ENCODE measurements at places on chromosomes 7 and 10.
A peak's percentile ranks its signal among the peaks of the same experiment; 100 is the strongest.

- DNase-seq = no peak
Observed at GRCh38 chr10:24502801-24503460, 220.8 kb downstream of the ARHGAP21 start.

DNA sequence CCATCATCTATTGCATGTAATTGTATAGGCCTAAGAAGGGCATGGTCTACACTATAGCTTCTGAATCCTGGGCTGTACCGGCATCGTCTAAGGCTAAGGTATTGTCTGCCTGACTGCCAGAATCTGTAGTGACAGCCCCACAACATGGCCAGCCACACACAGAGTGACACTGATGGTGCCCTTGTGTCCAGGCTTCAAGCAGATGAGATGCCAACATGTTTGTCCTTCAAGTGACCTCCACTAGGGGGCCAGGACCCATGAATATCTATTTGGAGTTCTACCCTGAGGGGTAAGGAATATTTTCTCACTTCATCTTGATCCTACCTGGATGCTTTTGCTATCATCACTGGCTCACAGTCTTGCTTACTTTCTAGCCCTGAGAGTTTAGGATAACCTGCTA is 1.5 kb downstream of the CYP3A7 start:
- no peak for DNase-seq

DNA sequence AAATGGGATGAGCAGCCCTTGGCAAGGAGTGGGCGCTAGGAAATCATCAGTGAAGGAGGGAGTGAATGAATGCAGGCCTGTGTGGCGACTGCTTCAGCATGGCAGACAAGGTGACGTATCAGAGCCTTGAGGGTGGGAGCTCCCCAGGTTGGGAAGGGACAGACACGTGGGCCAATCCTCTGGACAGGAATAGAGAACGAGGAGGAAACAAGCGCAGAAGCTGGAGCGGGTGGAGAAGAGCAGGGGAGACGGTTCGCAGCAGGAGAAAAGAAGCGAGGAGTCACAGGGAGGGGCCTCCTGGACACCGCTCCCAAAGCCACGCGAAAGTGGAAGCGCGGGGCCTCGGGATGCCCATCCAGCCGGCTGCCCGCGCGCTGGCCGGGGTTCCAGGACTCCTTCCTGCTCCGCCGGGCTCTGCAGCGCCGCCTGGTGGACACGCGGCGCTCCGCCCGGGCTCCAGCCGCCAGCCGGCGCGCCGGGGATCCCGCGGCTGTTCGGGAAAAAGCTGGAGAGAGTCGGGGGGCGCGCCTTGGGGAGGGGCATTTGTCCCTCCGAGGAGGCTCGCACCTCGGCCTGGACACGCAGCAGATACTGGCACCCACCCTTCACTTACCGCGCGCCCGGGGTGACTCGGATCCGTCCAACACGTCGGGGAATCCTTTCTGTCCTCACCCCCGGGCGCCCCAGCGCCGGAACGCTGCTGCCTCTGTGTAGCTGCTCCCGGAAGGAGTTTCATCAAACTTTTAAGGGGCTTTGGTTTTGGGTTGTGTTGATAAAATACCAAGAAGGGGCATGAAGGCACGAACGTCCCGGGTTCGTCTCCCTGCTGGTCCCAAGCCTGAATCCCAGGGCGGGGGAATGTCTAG is 6.3 kb downstream of the ZNF503 start:
- no peak for DNase-seq

- DNase-seq = no peak
Observed at GRCh38 chr10:12588091-12588860, 238.9 kb downstream of the CAMK1D start.

DNA sequence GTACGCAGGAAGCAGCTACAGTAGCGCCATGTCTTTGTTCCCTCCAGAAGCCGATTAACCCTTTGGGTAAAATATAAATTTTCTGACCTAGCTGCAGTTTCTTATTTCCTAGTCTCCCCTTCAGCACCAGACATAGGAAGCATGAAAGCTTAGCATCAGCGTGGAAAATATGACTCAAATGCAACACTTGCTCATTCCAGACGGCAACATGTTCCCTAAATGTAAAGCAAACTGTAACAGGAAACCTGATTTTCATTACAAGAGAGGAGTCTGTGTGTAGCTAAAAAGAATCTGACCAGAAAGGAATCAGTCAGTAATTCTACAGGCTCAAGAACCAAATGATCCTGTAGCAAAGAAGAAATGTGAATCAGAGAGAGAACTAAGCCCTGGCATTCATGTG is 219.2 kb downstream of the C7orf25 start:
- DNase-seq = no peak

GRCh38 chr7:133293384-133294160 is 40.7 kb downstream of the EXOC4 start:
- DNase-seq = no peak

- DNase-seq = no peak
Observed at GRCh38 chr10:73357166-73357565, 1.5 kb downstream of the CFAP70 start.

- no peak for DNase-seq
Observed at GRCh38 chr7:7428806-7429205, 106.9 kb downstream of the COL28A1 start.

- DNase-seq = peak; percentile 36
Observed at GRCh38 chr7:137094-137891, 55.1 kb upstream of the FAM20C start.

- DNase-seq = no peak
Observed at GRCh38 chr7:35556515-35557471, 138.1 kb downstream of the HERPUD2 start.

DNA sequence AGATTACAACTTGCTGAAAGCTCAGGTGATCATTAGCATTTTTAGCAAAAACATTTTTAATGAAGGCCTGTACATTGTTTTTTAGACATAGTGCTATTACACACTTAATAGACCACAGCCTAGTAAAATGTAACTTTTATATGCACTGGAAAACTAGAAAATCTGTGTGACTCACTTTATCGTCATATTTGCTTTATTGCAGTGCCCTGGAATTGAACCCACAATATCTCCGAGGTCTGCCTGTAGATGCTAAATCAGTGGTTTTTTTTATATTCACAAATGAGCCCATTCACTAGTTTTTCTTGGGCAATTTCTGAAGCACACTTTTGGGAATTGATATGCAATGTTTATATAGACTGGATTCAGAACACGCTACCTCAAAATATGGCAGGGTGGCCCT is 105.1 kb downstream of the PTPRN2 start:
- DNase-seq = no peak

- DNase-seq = no peak
Observed at GRCh38 chr7:37218956-37219355, 229.7 kb downstream of the ELMO1 start.

DNA sequence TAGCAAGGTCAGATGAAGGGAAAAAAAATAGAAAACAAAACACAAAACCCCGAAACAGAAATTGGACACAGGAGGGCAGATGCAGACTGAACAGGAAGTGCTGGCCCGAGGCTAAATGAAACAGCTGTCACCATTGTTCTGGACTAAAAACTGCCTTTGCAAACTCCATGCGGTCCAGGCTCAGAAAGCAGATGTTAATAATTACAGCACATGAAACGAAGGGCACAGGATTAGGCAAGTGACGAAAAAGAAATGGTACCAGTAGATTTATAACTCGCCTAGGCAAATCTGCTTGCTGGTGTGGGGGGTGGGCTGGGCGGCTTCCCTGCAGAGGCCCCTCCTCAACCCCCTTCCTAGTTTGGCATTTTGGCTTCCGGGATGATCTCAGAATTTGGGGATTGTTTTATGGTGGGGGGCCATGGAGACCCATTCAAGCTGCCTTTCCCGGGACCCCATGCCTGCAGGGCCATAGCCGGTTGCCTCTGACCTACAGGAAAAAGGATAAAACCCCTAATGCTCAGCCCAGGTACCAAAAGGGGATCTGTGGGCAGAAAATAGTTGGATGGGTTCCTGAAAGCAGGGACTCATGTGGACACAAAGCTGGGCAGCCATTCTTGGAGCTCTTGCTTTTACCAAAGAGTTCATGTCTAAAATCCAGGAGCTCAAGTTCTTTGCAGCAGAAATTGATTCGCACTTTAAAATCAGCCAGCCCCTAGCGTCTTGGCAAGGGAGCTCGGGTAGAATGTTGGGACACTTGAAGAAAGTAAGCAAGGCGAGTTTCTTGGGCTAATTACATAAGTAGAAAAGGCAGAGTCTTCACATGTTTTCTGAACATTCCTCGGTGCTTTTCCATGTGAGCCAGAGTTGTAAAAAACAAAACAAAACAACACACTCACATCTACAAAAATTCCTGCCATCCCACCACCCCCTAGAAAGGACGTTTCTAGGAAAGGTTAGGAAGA is 39.0 kb upstream of the EMX2 start:
- no peak for DNase-seq

GRCh38 chr10:116112232-116113231 is 160.5 kb downstream of the GFRA1 start:
- no peak for DNase-seq

GRCh38 chr7:33500703-33501701 is 371.6 kb downstream of the BBS9 start:
- DNase-seq = no peak
